Lung microvascular endothelial cell (primary cell): ENCODE measurements at places on chromosomes 4 and X.

- peak; percentile 59 for DNase-seq
These were observed 49.4 kb downstream of the RTL9 start for GRCh38 chrX:110407910-110408545.

DNA sequence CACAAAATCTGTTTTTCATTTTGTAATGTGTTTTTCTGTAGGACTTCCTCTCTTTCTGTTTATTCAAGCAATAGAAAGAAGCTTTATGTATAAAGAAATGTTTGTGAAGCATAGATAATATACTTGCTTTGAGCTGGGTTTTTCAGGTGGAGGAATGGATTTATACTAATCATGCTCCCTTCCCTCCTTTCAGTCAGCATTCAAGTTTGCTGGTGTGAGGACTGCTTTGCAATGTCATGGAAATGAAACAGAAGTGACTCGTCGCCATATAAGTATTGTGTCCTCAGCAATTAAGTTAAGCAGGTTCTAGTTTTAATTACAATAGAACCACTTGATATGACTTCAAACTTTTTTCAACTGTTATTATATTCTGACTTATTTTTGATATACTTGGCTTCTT is 1447.1 kb downstream of the PCDH19 start:
- no peak for DNase-seq

DNA sequence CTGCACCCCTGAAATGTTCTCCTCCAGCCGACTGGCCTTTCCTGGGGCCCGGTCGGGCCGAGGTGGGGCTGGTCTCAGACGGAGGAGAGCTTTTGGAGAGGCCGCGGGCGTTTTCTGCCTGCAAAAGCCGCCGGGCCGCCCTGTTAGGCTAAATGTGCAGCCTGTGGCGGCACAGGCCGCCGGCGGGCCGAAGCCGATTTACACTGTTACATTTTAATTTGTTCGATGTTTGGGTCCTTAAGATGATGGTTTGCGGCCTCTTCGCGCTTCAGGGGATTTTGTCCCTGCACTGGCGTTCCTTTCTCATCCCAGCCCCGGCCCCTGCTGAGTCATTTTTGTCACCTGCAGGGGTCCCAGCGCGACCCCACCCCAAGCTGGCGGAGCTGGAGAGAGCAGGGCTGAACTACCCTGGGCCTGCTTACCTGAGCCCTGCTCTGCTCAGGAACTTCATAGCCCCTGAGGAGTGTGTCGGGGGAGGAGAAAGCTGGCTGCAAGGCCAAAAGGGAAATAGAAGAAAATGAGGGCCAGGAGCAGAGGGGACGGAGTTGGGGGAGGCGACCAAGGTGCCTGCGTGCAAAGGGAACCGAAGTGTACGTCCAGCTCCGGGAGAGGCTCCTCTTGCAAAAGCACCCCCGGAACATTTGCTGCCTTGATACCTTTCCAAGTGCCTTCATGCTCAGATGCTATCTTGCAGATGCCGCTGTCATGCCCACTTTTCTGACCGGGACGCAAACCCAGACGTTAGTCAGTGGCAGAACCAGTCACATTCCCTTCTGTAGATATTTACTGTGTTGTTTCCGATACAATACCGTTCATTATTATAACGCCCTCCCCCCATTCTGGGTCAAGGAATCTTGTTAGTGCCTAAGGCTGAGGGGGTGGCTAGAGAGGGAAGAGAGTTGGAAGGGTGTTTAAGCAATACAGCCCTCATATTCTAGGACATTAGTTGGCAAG is 977 bp upstream of the RBBP7 start:
- no peak for DNase-seq

GRCh38 chrX:18348047-18348446 is 6.4 kb downstream of the SCML2 start:
- DNase-seq, result no peak

GRCh38 chr4:99529228-99529627 is 18.4 kb downstream of the C4orf17 start:
- no peak for DNase-seq

- DNase-seq, result peak; percentile 75
These were observed 60.0 kb upstream of the BANK1 start for GRCh38 chr4:101730291-101731117.

GRCh38 chr4:152363086-152363485 is 172.8 kb downstream of the FBXW7 start:
- DNase-seq, result no peak

- DNase-seq, result peak; percentile 24
These were observed 22.0 kb downstream of the NDNF start for GRCh38 chr4:121050300-121050699.

GRCh38 chr4:7854216-7854615 is 85.4 kb downstream of the AFAP1 start:
- DNase-seq, result no peak
